Bone marrow (tissue), 2 donors: ENCODE measurements at places on chromosomes 16 and 17.
A peak's percentile ranks its signal among the peaks of the same experiment; 100 is the strongest.

DNA sequence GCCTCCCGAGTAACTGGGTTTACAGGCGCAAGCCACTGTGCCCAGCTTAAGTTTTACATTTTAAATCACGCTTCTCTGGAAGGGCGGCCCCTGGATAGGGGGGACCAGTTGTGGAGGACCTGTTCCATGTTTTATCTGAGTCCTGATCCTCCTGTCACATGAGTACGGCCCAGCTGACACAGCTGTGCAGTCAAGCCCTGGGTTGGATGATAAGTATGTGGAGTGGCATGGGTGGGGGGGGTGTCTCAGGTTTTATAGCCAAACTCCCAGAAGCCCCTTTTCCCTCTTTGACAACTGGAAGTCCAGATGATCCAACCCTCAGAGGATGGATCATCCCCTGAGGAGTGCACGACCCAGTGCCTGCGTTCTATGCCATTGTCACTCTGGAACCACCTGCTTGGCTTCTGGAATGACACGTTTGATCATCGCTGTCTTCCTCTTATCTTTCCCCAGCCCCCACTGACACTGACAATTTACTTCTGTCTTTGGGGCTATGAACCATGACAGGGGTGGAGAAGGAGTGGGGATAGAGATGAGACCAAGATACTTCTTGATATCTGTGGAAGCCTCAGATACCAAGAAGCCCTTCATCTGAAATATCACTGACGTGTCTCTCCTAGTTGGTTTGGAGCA is 191.2 kb downstream of the MSI2 start:
- DNase-seq = no peak

- no peak for DNase-seq
These were observed 426.0 kb upstream of the PMFBP1 start for GRCh38 chr16:72597938-72598337.

DNA sequence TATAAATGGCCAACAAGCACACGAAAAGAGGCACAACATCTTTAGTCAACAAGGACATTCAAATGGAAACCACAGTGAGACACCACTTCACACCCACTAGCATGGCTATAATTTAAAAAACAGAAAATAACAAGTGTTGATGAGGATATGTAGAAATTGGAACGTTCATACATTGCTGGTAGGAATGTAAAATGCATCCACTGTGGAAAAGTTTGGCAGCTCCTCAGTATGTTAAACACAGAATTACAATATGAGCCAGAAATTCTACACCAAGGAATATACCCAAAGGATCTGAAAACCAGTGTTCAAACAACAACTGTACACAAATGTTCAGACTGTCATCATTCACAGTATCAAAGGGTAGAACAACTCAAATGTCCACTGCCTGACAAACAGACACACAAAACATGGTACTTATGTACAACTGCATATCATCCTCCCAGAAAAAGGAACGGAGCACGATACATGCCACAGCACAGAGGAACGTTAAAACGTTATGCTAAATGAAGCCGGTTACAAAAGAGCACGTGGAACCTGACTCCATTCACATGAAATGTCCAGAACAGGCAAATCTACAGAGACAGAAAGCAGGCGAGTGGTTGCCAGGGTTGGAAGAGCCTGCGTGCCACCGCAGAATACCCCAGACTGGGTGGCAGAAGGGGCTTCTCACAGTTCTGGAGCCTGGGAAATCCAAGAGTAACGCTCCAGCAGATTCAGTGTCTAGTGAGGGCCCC is 32.8 kb upstream of the METRNL start:
- no peak for DNase-seq

- no peak for DNase-seq
These were observed 9.3 kb upstream of the WBP2 start for GRCh38 chr17:75864448-75864871.

DNA sequence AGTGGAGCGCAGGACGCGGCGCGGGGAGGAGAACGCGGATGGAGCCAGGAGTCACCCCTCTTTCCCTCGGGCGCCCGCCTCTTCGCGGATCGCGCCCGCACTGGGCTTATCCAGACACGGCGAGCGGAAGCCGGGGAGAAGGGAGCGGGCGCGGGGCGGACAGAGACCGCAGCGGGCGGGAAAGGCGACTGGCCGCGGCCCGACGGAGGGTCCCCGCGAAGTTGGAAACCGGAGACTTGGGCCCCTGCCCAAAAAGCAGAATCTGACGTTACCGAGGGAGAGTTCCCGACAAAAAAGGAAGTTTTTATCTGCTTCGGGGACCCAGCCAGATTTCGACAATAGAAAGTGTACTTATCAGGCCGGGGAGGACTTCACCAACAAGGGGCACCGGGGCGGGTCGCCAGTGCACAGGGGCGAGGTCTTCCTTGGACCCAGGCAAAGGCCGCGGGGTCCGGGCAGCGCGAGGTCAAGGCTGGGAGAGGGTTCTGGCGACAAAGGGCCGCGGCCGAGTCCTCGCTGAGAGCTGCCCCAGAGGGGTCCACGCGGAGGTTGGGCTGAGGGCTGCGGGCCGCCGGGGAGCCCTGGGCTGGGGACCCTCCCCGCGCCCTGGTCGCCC is 519 bp downstream of the ST6GALNAC2 start:
- peak; percentile 41 for DNase-seq

- no peak for DNase-seq
These were observed 29.2 kb upstream of the NKD1 start for GRCh38 chr16:50519001-50519400.

DNA sequence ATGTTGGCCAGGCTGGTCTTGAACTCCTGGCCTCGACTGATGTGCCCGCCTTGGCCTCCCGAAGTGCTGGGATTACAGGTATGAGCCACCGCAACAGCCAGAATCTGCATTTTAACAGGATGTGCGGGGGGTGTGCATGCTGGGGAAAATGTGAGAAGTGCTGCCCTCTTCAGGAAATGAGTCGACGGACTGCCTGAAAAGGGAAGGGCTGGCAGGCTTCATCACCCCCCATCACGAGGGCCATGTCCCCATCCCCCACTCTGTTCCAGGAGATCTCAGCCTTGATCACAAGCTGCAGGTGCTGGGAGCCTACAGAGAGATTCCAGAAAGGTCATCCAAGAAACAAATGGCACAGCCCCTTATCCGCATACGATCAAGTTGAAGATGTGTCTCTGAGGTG is 195.3 kb upstream of the RPL38 start:
- no peak for DNase-seq

DNA sequence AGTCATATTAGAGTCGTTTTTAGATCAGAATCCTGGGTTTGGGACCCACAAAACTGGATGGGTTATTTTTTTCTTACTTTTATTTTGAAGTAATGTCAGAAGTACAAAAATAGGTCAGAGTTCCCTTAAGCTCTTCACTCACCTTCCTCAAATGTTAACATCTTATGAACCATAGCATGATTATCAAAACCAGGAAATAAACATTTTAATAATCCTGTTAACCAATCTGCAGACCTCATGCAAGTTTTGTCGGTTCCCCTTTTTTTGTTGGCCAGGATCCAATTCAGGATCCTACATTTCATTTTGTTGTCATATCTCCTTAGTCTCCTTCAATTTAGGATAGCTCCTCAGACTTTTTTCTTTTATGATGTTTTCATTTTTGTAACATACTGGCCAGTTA is 162.0 kb downstream of the CHD9 start:
- DNase-seq = no peak

DNA sequence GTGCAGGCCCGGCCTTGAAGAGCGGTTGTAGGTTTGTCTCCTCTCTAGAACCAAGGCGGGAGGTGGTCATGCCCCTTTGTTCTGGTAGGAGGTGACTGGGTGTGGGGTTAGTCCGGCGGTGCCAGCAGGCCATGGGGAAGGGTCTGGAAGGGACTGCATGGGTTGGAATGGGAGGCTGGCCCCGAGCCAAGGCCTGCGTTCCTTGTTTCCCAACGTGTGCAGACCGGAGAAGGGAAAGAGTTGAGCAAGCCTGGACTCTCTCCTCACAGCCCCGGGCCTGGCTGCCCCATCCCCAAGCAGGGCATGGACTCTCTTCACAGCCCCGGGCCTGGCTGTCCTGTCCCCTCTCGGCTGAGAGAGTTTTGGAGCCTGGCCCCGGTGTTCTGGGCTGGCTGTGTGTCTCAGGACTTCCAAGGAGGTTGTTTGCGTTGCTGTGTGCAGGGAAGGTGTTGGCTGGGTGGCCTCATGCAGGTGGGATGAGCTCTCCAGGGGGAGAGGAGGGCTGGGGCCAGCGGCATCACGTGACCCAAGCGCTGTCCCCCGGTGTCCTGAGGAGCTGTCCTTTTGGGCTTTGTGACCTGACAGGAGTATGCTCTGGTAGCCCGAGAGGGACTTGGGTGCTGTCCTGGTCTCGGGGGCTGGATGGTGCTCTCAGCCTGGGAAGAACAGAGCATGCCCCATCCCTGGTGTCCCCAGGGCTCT is 2.6 kb downstream of the CACNA1H start:
- DNase-seq = no peak

GRCh38 chr17:7330638-7331015 is 1.5 kb upstream of the NEURL4 start:
- DNase-seq = no peak

- DNase-seq = no peak
These were observed 4.0 kb downstream of the STXBP4 start for GRCh38 chr17:54972406-54973138.

GRCh38 chr16:14289692-14290340 is 218.7 kb downstream of the MRTFB start:
- DNase-seq = no peak

DNA sequence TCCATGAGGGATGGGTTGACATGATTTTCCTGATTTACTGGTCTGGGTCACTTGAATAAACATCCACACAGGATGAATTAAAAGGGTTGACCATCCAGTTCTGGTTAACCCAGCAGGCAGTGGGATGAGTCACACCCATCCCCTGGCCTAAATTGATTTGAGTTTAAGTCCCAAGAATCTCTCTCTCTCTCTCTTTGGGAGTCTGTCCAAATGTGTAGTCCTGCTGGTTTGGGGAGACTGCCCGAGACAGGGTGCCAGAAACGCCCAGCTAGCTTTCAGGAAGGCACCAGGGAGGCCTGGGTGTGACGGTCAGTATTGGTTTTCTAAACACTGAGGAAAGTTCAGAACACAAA is 38.8 kb downstream of the SCPEP1 start:
- DNase-seq = no peak

DNA sequence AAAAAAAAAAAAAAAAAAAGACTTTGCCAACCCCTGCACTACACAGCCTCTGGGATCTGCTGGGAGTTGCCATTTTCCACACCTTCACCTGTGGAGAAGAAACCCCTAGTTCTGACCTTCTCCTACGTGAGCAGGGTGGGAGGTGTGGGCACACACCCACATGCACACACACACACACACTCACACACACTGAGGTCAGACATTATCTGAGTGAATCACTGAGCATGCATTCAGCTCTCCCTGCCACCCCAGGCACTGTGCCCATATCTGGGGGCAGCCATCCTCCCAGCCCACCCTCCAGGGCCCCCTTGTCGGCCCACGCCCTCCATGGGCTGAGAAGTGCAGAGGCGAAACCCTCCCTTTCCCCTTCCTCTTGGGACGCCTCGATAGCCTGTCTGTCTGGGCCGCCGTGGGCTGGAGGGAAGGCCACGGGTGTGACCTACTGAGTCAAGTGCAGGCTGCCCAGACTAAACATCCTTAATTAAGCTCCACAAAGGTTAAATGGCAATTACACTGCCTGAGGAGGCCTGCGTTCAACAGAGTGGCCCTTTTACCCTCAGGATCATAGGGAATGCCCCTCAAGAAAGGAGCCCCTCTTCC is 143.8 kb downstream of the C16orf95 start:
- no peak for DNase-seq

DNA sequence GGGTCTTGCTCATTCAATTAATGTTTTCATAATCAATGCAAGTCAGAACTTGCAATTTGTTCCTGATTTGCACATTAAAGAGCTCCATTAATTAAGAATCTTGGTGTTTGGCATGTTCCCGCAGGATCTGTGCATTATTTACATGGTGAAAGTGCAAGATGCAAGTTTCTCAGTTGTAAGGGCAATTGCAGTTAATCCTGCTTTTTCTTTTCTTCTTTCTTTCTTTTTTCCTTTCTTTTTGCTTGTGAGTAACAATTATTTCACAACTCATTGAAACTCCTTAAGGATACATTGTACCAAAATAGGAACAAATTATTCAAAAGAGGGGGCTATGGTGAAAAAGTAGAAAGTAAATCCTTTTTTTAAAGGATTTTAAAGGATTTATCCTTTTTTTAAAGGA is 24.2 kb downstream of the AATF start:
- DNase-seq = no peak

- DNase-seq = no peak
These were observed 5.3 kb downstream of the ANKRD11 start for GRCh38 chr16:89484923-89485679.

- DNase-seq = no peak
These were observed 14.5 kb upstream of the OR1E2 start for GRCh38 chr17:3448059-3448665.

GRCh38 chr16:85136213-85136701 is 24.0 kb upstream of the CIBAR2 start:
- peak; percentile 4 for DNase-seq

- no peak for DNase-seq
These were observed 60.1 kb downstream of the CYLD start for GRCh38 chr16:50802000-50802399.

DNA sequence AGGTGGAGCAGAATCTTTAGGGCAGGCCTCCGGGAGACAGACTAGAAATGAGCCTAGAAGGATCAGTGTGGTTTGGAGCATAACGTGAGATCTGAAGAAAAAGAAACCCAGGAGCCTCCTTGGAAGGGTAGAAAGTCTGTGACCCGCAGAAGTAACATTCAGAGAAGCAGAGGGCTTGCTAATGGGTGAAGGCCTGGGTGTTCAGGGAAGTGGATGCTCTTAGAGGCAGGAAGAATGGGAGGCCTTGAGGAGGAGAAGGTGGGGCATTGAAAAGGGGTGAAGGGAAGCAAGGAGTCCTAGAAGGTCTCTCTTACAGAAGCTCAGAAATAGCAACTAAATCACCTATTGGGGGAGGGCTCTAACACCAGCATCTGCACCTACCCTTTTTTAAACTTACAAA is 20.3 kb downstream of the GPT2 start:
- DNase-seq = no peak

GRCh38 chr16:87657621-87658192 is 55.4 kb downstream of the JPH3 start:
- no peak for DNase-seq

GRCh38 chr16:11615748-11616447 is 29.2 kb upstream of the LITAF start:
- no peak for DNase-seq
